Activated CD4-positive, alpha-beta T cell treated with anti-CD3 and anti-CD28 coated beads, Interleukin-2, amount 50 U/mL, for 1 hour (primary cell): ENCODE measurements at places on chromosomes 2 and 18.
A peak's percentile ranks its signal among the peaks of the same experiment; 100 is the strongest.

DNA sequence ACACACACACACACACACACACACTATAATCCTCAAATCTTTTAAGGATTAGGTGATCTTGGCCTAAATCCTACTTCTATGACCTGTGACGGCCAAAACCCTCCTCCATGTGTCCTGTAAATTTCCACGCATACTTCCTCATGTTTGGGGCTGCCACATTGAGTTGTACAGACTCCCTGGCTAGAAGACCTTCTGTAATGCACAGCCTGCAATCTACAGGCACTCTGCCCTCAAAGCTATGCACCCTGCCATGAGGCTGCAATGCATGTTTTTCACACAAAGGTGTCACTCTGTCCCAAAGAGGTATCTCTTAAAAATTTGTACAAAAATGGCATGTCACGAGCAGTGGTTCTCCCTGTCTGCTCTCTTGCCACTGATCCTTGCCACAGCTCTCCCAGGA, 26.4 kb upstream of the B4GALT6 start:
- no peak for DNase-seq

DNA sequence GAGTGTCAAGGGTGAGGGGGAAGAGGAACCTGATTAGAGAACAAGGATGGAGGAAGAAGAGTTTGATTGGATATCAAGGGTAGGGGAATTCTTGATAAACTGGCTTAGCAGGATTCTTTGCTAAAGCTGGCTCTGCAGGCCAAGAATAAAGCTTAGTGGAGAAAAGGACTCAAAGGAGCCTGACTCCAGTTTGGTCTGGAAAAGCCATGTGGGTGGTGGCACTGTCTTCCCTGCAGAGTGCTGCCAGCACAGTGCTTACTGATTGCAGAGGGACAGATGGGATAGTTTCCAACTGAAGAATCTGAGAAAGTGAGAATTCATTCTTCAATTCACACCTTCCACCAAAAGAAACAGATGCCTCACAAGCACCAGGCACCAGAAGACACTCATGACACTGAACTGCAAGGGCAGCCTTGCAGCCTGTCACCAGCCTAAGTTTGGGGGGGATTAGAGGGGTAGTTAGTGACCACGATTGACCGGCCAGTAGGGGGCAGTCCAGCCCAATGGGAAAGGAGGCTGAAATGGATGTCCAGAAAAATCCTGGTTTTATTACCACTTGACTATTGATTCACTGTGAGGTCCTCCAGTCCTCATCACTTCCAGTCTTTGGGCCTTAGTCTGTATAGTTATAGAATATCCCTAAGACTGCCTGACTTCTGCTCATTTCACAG, 334.5 kb downstream of the SMAD2 start:
- DNase-seq: peak; percentile 2

GRCh38 chr2:42879121-42879705, 86.8 kb upstream of the HAAO start:
- no peak for DNase-seq

GRCh38 chr2:112977559-112978056, at the start of gene IL36G:
Gene IL36G (plus strand): TSS chr2:112978006. CDS start chr2:112978639, 633 bp downstream.
- no peak for DNase-seq

DNA sequence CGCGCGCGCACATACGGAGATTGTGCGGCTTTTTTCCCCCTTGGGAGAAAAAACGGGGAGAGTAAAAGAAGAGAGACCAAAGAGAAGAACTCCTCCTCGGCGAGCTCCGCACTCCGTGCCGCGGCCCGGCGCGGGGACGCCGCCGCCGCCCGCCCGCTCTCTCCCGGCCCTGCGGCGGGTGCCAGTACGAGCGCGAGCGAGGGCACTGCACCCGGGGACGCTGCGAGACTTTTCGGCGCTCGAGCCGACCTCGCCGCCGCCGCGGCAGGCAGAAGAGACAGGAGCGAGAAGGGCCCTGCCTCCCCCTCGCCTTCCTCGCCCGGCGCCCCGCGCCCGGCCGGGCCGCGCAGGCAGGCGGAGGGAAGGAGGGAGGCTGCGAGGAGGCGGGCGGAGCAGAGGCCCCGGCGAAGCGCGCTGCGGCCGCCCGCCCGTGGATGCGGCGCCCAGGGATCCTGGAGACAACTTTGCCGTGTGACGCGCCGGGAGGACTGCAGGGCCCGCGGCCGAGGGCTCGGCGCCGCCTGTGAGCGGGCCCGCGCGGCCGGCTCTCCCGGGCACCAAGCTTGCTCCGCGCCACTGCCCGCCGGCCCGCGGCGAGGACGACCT, 857 bp upstream of the INHBB start:
- DNase-seq: no peak

GRCh38 chr2:208224802-208225201, 30.1 kb downstream of the IDH1 start:
- no peak for DNase-seq

- DNase-seq: no peak
These were observed 281.1 kb upstream of the POU3F3 start for GRCh38 chr2:104572834-104573233.

- no peak for DNase-seq
These were observed 335.7 kb upstream of the UBE2E3 start for GRCh38 chr2:180644709-180645108.

DNA sequence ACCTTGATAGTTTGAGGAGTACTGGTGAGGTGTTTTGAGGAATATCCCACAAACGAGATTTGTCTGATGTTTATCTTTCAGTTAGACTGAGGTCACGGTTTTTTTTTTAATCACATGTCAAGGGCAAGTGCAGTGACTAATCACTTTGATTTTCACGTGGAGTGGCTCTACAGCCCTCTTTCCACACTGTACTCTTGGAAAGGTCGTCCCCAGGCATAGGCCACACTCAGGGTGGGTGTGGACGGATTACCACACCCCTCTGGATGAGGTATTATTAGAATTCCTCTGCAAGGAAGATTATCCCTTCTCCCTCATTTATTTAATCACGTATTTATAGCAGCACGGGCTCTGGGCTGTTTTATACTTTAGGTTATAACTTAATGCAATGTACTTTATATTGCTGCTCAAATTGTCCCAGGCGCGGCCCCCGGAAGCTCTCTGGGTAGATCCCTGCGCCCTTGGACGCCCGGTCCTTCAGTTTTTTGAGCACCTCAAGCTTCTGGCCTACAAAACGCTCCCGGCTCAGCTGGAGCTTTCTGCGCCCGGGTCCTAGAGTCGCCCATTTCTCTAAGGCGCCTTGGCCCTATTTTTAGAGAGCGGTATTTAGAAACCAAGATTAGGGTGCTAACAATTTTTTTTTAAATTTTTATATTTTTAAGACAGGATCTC, 515 bp upstream of the PLEKHB2 start:
- peak; percentile 45 for DNase-seq

- no peak for DNase-seq
These were observed 69.6 kb upstream of the FAM237A start for GRCh38 chr2:206572725-206573124.

GRCh38 chr2:62071126-62071598, 124.8 kb upstream of the B3GNT2 start:
- no peak for DNase-seq

- DNase-seq: no peak
These were observed 22.7 kb upstream of the MYO1B start for GRCh38 chr2:191222507-191222906.

DNA sequence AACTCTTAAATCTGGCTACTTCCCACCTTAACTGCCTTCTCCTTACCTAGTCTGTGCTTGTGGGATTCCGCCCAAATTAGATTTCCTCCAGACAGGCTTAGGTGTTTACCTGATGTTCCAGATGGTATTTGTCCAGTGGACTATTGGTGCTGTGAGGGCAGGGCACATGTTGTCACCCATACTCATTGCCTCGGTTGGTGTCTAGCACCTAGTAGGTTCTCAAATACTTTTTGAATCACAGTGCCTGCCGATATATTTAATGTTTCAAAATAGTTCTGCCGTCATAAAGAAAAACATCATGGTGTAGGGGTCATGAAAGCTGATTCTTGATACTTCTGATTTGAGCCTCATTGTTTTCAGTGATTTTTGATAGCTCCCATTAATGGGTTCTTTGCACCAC, 1.1 kb downstream of the SEPTIN2 start:
- no peak for DNase-seq

GRCh38 chr2:48398285-48399002, 131.5 kb upstream of the STON1 start:
- no peak for DNase-seq

DNA sequence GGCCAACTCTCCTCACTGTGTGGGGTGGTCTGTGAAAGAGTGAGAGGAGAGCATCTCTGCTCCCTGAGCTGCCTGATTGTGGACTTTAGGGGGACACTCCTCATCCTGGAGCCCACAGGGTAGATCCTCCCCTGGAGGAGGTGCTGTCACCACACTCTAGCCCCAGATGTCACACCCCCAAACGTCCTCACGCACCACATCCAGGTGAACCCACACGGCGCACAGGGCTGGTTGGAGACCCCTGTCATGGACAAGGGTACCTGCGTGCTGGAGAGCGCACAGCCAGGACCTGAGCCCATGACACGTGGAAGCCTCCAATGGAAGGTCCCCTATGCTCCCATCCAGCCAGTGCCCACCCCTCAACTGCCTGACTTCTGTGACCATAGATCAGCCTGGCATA, 10.5 kb downstream of the AGXT start:
- no peak for DNase-seq

DNA sequence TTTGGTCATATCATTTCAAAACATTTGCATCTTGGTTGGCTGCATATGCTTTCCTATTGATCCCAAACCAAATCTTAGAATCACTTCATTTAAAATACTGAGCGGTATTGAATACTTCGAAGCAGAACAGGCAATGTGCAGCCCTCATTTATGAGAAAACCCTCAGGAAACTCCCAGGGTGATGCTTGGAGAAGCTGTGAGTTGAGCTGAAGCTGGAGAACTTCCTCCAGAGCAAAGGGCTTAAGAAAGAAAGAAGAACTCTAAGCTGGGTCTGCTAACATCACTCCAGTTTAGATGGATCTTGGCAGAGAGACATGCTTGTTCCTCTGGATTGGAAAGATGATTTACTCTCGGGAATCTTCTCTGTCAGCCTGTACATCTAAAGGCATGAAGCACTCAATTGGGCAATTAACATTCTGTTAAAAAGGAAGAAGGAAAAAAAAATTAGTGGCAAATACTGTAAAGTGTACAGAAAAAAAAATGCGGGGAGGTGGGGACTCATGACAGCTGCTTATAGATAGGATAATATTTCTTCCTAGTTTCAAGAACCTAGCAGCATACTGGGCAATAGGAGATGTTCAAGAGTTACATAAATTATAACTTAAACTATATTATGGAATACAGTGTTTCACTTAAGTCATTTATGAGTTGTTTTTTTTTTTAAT, 49.5 kb downstream of the ATIC start:
- DNase-seq: no peak

GRCh38 chr2:70949086-70949485, 13.4 kb downstream of the ATP6V1B1 start:
- no peak for DNase-seq

GRCh38 chr2:220347626-220348025, 720.2 kb downstream of the SLC4A3 start:
- DNase-seq: no peak

DNA sequence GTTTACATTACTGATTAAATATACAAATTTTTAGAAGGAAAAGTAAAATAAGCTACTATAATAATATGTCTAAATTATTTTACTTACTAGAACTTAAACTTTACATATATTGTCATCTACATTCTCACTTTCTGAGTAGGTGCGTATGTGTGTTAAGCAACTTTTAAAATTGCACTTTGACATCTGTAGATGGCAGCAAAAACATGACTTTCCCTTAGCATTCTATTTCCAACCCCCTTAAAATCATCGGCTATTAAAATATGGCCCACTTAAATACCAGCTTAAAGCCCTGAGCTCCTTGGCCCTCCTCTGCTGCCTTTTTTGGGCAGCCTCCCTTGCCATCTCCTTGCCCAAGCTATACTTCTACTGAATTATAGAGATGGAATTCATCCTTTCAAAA, 78.0 kb downstream of the UPP2 start:
- no peak for DNase-seq

- DNase-seq: no peak
These were observed 72.8 kb downstream of the ABI2 start for GRCh38 chr2:203400805-203401585.

DNA sequence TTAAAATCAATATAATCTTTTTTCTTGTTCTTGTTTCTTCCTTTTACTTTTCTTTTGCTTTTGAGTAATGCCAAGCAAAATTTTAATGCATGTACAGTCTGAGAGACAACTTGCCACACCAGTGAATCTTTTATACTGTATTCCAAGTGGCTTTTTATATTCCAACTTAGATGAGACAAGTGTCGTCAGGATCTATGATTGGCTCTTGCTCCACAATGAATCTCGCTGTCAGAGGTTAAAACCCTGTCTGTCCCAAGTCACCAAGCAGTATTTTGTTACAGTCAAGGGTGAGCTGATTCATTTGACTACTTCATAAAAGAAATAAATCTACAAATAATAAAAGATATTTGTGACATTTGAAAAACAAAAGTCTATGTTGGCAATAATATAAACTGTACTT, at the start of gene MSTN:
Gene MSTN, minus strand, starts transcription at position 129 of the 400 bp plus-strand sequence. CDS start 133 bp downstream, outside the sequence.
- DNase-seq: no peak

DNA sequence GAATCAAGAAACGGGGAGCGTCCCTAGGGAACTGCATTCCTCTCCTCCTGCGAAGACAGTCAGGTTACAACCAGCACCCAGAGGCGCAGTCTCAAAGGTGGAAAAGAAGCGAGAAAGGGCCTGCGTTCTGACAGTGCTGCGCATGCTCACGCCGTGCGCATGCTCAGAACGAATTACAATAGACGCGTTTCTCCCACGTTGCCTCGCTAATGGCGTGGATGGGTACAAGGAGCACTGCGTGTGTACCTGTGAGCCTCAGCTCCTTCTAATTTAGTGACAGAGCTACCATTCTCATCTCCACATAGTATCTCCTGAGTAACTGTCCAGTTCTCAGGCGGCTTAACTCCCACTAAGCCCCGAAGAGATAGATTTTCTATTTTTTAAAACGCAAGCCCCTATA, 448.8 kb downstream of the TXNL1 start:
- DNase-seq: no peak

- no peak for DNase-seq
These were observed 134.0 kb downstream of the FTCDNL1 start for GRCh38 chr2:199716807-199717586.

DNA sequence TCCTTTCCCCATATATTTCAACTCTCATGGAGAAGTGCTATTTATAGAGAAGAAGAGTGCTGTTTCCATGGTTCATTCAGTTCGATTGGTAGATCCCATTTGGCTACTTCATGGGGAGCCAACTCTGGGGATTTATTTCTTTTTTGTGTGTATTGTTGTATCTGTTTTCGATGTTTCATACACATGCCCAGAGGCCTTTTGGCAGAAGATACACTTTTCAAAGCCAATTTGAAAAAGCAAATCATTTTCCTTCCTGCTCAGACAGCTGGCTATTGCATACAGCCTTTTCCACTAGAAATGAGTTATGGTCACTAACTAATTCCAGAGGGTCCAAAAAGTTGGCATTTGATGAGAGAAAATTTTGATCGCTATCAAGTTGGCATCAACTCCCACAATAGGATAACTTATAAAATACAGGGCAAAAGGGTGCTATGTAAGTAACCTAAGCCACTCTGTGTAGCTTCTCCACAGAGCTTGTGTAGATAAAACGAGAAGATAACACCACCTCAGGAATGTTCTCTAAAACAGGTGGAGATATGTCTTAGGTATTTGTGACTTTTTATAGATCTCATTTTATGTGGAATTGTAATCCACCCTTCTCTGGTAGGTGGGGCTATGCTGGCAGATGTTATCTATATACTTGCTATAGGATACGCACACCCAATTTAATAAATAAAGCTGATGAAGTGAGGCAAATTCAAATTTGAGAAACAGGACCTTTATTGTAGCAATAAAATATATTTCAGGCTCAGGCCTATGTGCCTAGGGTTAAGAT, 798.5 kb downstream of the SATB2 start:
- DNase-seq: no peak

GRCh38 chr2:112787294-112787693, 3.0 kb upstream of the IL1A start:
- DNase-seq: no peak

GRCh38 chr2:219541611-219542180, 1.9 kb downstream of the CHPF start:
- peak; percentile 86 for DNase-seq
